ENCODE measurements at places on chromosomes 6 and 20.

GRCh38 chr6:3536901-3537300 lies 80.1 kb upstream of the SLC22A23 start:
- no peaks in the 10 kb centered on the region for H3K4me1 ChIP-seq
- H3K27me3 ChIP-seq: no peaks in the 10 kb centered on the region
- no peak overlapping the region for H3K27ac ChIP-seq
- no peak overlapping the region for H3K4me3 ChIP-seq

DNA sequence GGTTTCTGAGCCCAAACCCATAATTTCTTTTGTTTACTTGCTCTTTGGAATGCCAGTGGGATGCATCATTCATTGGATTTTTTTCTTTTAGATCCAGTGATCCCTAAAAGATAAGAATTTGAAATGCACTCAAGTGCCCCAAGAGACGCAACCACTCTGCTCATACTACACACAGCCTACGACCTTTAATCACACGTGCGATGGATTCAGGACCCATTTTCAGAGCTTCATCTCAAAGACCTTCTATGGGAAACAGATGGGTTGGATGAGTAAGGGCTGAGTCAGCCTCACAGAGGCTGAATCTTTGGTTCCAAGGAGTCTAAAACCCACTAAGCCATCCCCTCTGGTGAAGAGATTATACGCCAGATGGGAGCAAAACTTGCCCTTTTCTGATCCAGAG lies 265.5 kb upstream of the EXOC2 start:
- H3K27me3 ChIP-seq: no peaks in the 10 kb centered on the region
- DNase-seq: no peak
- H3K27ac ChIP-seq: no peak overlapping the region
- H3K4me3 ChIP-seq: no peak overlapping the region
- no peaks in the 10 kb centered on the region for H3K4me1 ChIP-seq

DNA sequence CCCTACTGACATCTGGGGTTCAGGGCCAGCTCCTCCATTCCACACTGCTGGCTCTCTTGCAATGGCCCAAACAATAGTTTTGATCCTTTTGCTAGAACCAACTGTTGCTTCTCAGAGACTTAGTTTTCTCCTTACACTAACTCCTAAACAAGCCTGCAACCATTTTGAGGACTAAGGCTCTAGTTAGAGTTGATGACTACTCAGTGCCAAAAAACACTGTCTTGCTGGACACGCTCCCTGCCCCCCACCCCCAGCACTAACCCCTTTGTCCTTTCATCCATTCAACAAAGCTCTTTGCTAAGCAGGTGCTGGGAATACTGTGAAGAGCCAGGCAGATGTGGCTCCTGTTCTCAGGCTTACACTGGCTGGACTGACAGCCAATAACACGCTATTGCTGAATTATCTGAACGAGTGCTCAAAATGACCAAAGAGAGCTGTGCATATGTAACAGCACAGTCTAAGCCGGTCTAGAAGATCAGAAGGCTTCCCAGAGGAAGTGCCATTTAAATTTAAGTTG lies 17.6 kb downstream of the GCLC start:
- no peak overlapping the region for H3K27ac ChIP-seq
- H3K27me3 ChIP-seq: no peaks in the 10 kb centered on the region
- no peak overlapping the region for H3K4me3 ChIP-seq
- peaks cover 8% of the 10 kb centered on the region for H3K4me1 ChIP-seq
- no peak for DNase-seq

DNA sequence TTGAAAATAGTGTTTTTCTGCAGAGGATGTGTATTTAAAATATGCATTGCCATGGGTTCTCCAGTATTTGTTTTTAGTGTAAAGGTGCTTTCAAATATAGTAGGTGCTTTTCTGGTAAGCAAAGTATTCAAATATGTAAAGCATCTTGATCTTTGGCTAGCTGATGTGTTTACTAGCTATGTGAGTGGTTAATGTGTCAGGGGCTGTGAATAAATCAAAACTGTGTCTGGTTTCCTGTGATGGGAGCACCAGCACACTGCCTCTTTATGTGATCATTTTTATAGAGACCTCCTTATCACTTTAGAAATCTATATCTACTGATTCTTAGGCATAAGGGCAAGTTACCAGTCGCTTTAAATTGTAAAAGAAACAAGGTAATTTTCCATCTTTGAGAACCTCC lies 388.9 kb upstream of the MAN1A1 start:
- no peak for DNase-seq
- H3K27ac ChIP-seq: no peak overlapping the region
- no peaks in the 10 kb centered on the region for H3K27me3 ChIP-seq
- H3K36me3 ChIP-seq: no peaks in the 10 kb centered on the region
- H3K4me3 ChIP-seq: no peak overlapping the region

GRCh38 chr6:44390158-44390683 lies 2.7 kb downstream of the CDC5L start:
- DNase-seq: no peak
- no peaks in the 10 kb centered on the region for H3K4me1 ChIP-seq
- H3K27me3 ChIP-seq: no peaks in the 10 kb centered on the region
- H3K27ac ChIP-seq: no peak overlapping the region
- no peaks in the 10 kb centered on the region for H3K36me3 ChIP-seq

GRCh38 chr6:119481976-119482375 lies 132.4 kb upstream of the MAN1A1 start:
- no peak for DNase-seq
- no peaks in the 10 kb centered on the region for H3K36me3 ChIP-seq
- H3K27me3 ChIP-seq: no peaks in the 10 kb centered on the region
- H3K27ac ChIP-seq: no peak overlapping the region

DNA sequence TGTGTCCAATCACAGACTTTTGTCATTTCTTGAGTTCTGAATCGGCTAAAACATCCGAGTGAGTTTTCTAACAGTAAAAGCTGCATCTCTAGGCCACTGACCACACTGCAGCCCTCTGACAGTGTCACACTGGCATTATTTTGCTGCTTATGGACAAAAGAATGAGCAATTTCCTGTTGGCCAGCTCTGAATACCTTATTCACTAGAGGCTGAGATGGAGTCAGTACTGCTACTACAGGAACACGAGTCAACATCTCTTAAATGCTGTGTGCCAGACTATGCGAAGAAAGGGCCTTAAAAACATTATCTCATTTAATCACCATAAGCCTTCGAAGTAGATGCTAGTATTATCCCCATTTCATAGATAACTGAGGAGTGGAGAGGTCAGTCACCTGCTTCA lies 42.5 kb upstream of the IPCEF1 start:
- H3K27ac ChIP-seq: peak overlapping the region; percentile 78
- peaks cover 14% of the 10 kb centered on the region for H3K4me1 ChIP-seq
- H3K27me3 ChIP-seq: no peaks in the 10 kb centered on the region
- H3K36me3 ChIP-seq: peaks cover 6% of the 10 kb centered on the region
